ENCODE measurements at places on chromosomes 5 and 9.

DNA sequence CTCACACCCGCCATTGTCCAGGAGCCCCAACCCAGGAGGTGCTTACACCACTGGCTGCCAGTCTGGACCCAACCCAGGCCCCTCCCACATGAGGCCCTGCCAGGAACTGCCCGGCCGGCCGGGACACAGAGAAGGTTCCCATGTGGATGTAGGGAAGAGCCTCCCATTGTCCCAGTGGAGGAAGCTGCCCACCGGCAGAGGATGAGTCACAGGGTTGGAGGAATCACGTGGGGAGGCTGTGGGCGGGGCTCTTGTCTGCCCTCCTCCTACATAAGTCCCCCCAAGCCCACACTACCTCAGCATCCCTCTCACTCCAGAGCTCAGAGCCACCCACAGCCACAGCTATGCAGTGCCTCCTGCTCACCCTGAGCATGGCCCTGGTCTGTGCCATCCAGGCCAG, 26.1 kb downstream of the PAEP start:
- no peak for DNase-seq

DNA sequence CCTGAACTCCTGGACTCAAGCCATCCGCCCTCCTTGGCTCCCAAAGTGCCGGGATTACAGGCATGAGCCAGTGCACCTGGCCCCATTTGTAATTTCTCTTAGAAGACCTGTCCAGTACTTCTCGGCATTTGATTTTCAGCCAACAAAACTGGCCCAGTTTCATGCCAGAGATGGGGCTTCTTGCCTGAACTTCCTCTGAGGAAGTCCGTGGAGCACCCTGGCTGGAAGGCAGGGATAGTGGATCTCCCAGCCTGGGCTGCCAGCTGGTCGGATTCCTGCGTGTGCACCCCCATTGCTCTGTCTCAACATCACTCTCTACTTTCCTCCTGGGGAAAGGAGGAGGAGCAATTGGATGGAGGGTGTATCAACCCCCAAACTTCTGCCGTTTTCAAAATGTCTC, 39.0 kb downstream of the FAM78A start:
- DNase-seq: no peak

DNA sequence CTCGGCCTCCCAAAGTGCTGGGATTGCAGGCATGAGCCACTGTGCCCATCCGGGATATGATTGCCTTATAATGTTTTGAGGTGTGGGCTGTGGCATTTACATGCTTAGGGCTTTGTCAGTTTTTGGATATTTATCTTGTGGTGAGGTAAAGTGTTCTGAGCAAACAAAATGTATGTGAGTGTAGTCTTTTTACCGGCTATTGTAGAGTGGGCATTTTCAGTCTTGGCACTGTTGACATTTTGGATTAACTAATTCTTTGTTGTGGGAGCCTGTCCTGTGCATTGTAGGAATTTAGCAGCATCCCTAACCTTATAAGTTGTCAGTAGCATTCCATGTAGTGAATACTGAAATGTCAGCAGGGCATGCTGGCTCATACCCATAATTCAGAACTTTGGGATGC, 21.6 kb downstream of the G3BP1 start:
- no peak for DNase-seq

DNA sequence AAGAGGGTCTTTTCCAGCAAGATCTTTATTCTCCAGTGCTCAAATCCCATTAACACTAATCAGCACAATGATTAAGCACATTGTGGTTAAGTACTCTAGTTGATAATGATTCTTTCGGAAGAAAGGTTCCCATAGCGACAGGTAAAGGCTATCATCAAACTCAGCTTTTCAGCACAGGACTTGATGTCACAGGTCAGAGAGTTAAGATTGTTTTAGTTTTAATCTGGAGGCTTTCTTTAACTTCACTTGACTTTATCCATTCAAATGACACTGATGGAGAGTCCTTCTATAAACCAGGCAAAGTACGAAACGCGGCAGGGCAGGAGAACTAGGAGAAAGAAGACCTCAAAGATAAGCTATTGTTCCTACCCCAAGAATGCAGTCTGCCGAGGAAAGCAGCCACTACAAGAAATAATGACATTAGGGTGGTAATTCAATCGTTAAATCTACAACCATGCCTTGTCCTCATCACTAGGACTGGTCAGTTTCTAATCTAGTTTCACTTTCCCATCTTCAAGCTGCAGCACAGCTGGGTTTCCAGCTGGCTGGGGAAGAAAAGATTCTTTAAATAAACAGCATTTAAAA, 4.6 kb downstream of the NRG2 start:
- DNase-seq: peak; percentile 40

GRCh38 chr9:16119261-16120230, 566.7 kb downstream of the CCDC171 start:
- DNase-seq: no peak

GRCh38 chr5:43041110-43041668, 1.1 kb upstream of the ANXA2R start:
- DNase-seq: peak; percentile 85

GRCh38 chr9:112378328-112379176, 1.4 kb upstream of the HSDL2 start:
- peak; percentile 47 for DNase-seq

DNA sequence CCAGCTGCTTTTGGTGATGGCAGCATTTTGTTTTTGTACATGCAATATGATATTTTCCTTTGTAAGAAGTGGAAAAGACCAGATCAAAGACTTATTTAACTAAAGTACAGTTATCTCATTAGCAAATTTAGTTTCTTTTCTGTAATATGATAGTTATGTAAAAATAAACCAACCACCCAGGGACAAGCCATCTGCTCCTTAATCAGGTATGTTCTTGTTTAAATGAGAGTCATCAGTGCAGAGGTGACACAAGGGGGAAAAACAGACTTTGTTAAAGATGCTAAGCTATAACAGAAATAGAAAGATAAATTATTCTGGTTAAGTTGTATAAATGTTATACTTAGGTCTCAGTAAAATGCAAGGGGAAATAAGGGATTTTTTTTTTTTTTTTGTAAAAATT, 805.7 kb upstream of the SEMA6A start:
- DNase-seq: no peak

DNA sequence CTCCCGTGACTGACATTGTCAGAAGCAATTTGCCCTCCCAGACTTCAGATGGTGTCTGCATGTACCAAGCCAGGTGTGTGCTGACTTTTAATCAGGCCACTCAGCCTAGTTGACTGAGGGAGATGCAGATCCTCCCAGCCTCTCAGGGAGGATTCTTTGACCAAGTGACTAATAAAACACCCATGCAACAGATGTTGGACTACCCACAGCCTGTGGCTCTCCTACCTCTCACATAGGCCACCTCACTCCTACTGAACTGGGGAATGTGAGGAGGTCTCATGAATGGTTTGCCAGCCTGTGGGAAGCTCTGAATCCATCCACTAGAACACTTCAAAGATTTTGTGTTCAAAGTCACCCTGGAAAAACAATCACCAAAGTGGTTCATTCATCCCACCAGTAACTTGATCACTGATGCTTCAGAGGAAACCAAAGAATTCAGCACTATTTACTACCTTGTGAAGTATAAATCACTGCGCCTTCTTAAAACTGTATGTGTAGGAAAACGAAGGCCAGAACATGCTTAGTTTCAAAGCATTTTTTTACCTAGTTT, 80.1 kb downstream of the ESM1 start:
- DNase-seq: no peak

- DNase-seq: peak; percentile 71
Observed at GRCh38 chr5:150672237-150672883, 11.3 kb downstream of the MYOZ3 start.

GRCh38 chr9:107485458-107486043, 4.0 kb downstream of the KLF4 start:
- DNase-seq: no peak

GRCh38 chr9:131590449-131590848, 45.1 kb downstream of the PRRT1B start:
- no peak for DNase-seq

- DNase-seq: no peak
Observed at GRCh38 chr5:149711338-149711737, 18.8 kb upstream of the PPARGC1B start.

GRCh38 chr5:159850160-159850559, 66.1 kb upstream of the ADRA1B start:
- DNase-seq: no peak

DNA sequence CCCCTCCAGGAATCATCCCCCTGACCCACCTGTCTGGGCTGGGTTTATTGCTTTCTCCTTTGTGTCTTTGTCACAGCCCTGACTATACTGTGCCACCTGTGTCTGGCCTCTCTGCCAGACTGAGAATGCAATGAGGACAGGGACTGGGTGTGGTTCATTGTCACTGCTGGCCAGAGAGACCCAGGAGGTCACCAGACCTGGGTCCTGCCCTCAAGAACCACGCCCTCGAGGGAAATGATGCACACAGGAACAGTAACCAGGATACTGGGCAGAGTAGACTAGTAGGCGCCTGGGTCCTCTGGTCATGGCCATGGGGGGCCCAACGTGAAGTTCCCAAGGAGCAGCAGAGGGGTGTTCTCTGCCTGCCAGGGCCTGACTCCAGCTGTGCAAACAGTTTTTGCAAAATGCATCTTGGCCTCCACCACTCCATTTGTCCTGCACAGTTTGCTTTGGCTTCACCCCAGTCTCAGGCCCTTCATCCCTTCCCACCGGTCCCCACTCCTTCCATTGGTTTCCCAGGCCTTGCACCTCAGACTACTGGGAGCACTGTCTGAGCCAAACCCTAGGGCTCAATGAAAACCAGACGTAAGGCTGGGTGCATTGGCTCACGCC, 17.8 kb downstream of the RGS3 start:
- no peak for DNase-seq

- DNase-seq: no peak
Observed at GRCh38 chr5:76527685-76528161, 95.5 kb downstream of the F2RL2 start.

GRCh38 chr5:177402271-177403043, 2.0 kb upstream of the PFN3 start:
- DNase-seq: peak; percentile 84

- DNase-seq: no peak
Observed at GRCh38 chr5:76652809-76653414, 29.7 kb upstream of the F2RL2 start.

- DNase-seq: peak; percentile 62
Observed at GRCh38 chr9:20623021-20623747, 885 bp upstream of the MLLT3 start.

DNA sequence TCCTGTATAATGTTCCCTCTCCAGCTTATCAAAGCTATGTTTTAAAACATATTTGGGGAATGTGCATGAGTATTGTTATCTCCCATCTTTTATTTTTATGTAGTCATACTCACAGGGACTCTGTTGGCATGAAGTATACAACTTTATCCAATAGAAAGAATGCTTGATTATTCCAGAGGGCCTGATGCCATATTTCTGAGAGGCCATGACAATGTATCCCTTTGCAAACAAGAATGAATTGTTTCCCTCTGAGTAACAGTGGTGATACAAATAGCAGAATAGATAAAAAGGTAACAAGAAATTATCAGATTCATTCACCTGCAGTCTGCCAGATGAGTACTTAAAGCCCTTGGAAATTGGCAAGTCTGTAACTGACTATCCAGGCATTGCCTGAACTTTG, 125.9 kb downstream of the PLK2 start:
- no peak for DNase-seq

- no peak for DNase-seq
Observed at GRCh38 chr9:93678199-93679019, 102.0 kb downstream of the PHF2 start.

- DNase-seq: no peak
Observed at GRCh38 chr5:106698169-106698568, 972.6 kb downstream of the EFNA5 start.

GRCh38 chr5:1699394-1699793, 100.2 kb downstream of the MRPL36 start:
- DNase-seq: no peak

GRCh38 chr5:131228646-131229045, 35.2 kb upstream of the CDC42SE2 start:
- no peak for DNase-seq

DNA sequence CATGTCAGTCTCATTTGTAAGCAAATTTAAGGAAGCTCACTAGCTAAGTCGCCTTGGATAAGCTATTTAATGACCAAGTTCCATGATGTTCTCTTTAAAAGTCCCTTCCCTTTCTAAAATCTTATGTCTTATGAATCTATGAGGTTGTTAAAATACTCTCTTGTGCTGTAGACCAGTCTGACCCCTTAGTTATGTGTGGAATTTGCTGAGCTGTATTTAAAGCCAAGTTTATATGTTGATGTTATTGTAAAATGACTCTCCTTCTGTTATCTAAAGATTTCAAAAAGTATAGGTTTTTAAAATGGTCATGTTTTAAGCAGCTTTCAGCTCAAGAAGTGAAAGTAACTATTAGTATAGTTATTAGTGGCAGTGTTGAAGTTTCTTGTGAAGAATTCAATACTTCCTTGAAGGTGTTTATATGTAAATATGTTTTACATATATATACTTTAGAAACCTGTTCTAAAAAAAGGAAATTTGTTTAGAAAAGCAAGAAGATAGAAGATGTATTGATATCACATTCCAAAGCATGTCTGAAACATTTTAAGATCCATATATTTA, 92.2 kb downstream of the CDC42SE2 start:
- DNase-seq: no peak

DNA sequence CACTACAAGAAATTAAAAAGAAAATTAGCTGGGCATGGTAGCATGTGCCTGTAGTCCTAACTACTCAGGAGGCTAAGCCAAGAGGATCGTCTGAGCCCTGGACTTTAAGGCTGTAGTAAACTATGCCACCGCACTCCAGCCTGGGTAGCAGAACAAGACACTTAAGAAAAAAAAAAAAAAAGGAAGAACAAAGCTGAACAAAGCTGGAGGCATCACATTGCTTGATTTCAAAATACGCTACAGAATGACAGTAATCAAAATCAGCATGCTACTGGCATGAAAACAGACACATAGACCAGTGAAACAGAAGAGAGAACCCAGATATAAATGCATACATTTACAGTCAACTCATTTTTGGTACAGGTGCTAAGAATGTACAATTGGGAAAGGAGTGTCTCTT, 14.5 kb upstream of the OTULIN start:
- no peak for DNase-seq

DNA sequence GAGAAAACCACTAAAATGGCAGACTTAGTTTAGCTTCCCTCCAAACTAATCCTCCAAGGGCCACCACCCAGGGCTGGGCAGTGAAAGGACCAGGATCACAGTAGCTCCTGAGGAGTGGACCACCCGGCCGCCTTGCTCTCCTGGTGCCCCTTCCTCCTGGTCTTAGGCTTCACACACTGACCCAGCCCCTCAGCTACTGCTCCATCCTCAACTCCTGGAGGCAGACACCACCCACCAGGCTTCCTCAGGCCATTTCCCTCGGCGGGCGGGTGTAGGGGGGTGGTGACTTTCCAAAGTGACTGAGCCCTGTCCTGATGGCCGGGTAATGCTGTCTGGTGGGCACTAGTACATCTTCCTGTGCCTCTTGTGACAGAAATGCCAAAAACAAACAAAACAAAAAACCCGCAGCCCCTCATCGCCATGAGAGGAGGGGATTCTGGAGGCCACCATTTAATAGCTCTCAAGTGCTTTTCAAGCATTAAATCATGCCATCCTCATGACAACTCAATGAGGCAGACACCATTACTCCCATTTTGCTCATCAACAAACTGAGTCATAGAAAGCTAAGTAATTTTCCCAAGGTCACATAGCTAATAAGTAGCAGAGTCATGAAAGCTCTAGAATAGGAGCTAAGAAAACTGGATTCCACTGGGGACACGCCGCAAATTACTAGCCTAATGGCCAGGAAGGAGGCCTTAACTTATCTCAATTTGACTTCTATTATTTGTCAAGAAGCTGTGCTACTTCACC, 91.3 kb upstream of the LRRTM2 start:
- no peak for DNase-seq

- DNase-seq: no peak
Observed at GRCh38 chr5:178186427-178186826, 744 bp downstream of the GMCL2 start.
